ENCODE measurements at places on chromosomes 3 and 15. TPM values are rescaled to one million over a fixed set of nuclear protein-coding genes. Genes with fewer than 3 reads are reported as not detected.

Gene CHRNA3
- not detected for total RNA-seq

Gene AP3B2
- 6.1 TPM for total RNA-seq

Gene SUMF1
- 11.8 TPM for total RNA-seq

Gene ANKRD34C
- not detected for total RNA-seq

Gene ACSBG1
- not detected for total RNA-seq

Gene MESP2
- not detected for total RNA-seq

Gene CATSPER2
- 7.0 TPM for total RNA-seq

Gene LINGO1
- total RNA-seq: not detected

Gene LMCD1
- 0.83 TPM for total RNA-seq

Gene CKMT1A
- 11.4 TPM for total RNA-seq

Gene CIDEC
- total RNA-seq: not detected

Gene ARHGEF26
- total RNA-seq: 0.63 TPM

Gene PPARG
- 12.4 TPM for total RNA-seq

Gene LDHAL6B
- total RNA-seq: not detected

Gene GOLGA6B
- total RNA-seq: not detected

Gene PAK6
- 9.3 TPM for total RNA-seq

Gene CD86
- not detected for total RNA-seq

Gene OXNAD1
- 27.6 TPM for total RNA-seq

Gene SLC12A8
- total RNA-seq: 8.5 TPM

Gene ATR
- 27.2 TPM for total RNA-seq

Gene LRTM1
- not detected for total RNA-seq

Gene TRAT1
- total RNA-seq: not detected

Gene IL16
- total RNA-seq: 0.72 TPM

Gene HES1
- 37.8 TPM for total RNA-seq

Gene ALDH1A2
- total RNA-seq: 1.3 TPM

Gene FOXL2NB
- 0.20 TPM for total RNA-seq

Gene CCDC39
- total RNA-seq: not detected

Gene USP19
- 39.3 TPM for total RNA-seq

Gene BUB1B
- 30.9 TPM for total RNA-seq

Gene HDC
- total RNA-seq: not detected

Gene OR4F6
- not detected for total RNA-seq
